ENCODE measurements at places on chromosomes 13 and 19.

GRCh38 chr13:44195245-44195644, 178.4 kb upstream of the SERP2 start:
- DNase-seq, result no peak

- DNase-seq, result no peak
Measured at GRCh38 chr19:39362682-39363657, 20.7 kb downstream of the SAMD4B start.

DNA sequence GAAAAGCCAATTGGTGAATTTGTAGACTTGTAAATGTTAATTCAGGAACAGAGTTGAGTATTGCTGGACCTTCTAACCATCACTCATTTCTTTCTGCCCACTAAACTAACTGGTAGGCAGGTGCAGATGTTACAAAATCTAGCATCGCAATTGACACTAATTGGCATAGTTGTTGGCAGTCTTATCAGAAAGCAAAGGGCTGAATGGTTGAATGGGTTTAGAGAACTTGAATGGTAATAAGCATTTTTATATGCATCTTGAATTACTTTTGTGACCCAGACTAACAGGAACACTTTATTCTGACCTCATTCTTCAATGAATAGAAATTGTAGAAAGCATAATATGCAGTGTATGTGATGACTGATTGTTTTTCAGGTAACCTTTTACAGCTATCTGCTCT, 189.1 kb downstream of the GGACT start:
- DNase-seq, result no peak

GRCh38 chr13:51412431-51412830, 40.4 kb downstream of the INTS6 start:
- no peak for DNase-seq

- DNase-seq, result peak; percentile 72
Measured at GRCh38 chr13:76886292-76887075, at the start of gene KCTD12. Gene KCTD12 (minus strand): TSS chr13:76886405. CDS start chr13:76886148, 257 bp downstream.

- DNase-seq, result peak; percentile 73
Measured at GRCh38 chr19:15107061-15108010, at the start of gene SYDE1. Gene SYDE1 (plus strand): TSS chr19:15107401. CDS start chr19:15107434, 33 bp downstream.

DNA sequence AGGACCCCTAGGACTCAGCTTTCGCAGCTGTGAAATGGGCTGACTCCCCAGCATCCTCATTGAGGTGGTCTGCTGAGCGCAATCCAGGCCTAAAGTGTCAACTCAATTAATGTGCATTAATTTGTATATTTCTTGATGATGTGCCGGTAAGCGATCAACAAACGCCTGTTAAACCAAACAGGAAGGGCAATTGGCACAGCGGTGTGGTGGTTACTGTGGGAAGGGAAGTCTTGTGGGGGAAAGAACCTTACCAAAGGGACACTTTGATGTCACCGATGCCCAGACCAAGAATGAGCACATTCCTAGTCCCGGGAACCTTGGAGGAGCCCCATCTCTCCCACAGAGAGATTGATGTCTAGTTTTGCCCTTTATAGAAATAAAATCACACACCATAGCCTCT, 1.6 kb downstream of the JAK3 start:
- no peak for DNase-seq

DNA sequence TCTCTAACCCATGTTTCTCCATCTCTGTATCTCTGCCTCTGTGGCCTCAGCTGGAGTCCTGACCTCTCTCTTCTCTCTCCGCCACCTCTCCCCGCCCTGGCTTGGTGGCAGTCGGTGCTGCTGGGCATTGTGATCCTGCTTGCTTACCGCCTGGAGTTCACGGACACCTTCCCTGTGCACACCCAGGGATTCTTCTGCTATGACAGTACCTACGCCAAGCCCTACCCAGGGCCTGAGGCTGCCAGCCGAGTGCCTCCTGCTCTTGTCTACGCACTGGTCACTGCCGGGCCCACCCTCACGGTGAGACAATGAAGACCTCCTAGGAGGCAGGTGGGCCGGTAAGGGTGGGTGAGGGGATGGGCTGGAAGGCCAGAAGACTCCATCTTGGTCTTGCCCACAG, 4.2 kb downstream of the PLPPR2 start:
- no peak for DNase-seq

DNA sequence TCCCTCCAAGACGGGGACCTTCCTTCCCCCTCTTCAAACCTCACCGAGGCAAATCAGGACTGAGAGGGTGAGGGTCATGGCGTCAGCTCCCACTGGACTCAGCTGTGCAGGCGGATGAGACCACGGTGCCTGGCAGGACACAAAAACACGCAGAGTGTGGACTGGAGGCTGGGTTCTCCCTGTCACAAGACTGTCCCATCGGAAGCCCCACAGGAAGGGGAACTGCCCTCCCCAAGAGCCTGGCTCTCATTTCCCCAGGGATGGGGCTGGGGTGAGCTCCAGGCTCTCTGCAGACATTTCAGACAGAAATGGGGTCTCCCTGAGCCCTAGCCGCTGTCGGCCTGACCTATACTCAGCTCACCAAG, at the start of gene LILRB5:
Gene LILRB5, minus strand, starts transcription at position 158 of the 365 bp plus-strand sequence. Its CDS starts 80 bp downstream, at position 78.
- no peak for DNase-seq

DNA sequence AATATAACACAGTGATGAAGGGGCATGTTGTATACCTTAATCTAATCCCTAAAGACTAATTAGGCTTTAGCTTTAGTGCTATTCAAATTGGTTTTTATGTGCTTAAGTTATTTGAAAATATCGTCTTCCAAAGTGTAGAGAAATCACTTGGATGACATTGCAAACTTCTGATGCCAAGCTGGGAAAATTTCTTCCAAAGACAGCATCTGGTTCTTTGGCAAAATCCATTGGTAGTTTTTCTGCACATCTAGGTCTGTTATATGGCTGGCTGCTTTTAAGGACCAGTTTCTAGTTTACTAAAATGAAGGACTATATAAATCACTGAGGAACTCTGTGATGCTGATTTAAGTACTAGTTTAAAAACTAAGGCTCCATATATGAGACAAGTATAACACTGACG, 2362.3 kb downstream of the PCDH9 start:
- DNase-seq, result no peak

- DNase-seq, result no peak
Measured at GRCh38 chr19:41860419-41861115, 512 bp downstream of the RPS19 start.

- DNase-seq, result no peak
Measured at GRCh38 chr19:53549340-53549739, 11.4 kb downstream of the ZNF331 start.

DNA sequence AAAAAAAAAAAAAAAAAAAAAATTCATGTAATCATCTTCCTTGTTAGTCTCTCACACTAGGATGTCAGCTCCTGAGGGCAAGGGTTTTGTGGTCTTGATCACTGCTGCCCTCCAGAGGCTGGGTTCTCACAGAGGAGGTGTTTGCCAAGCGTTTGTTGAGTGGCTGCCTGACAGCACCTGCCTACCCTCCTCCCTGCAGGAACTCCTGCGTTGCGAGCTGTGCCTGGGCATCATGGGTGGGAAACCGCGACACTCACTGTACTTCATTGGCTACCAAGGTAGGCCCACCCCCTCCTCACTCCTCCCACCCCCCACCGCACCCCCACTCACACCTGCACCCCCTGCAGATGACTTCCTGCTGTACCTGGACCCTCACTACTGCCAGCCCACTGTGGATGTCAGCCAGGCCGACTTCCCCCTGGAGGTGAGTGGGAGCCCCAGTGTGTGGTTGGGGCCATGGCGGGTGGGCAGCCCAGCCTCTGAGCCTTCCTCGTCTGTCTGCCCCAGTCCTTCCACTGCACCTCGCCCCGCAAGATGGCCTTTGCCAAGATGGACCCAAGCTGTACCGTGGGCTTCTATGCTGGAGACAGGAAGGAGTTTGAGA, 8.1 kb downstream of the ATG4D start:
- peak; percentile 72 for DNase-seq

- no peak for DNase-seq
Measured at GRCh38 chr19:4103080-4103433, 20.9 kb downstream of the MAP2K2 start.

DNA sequence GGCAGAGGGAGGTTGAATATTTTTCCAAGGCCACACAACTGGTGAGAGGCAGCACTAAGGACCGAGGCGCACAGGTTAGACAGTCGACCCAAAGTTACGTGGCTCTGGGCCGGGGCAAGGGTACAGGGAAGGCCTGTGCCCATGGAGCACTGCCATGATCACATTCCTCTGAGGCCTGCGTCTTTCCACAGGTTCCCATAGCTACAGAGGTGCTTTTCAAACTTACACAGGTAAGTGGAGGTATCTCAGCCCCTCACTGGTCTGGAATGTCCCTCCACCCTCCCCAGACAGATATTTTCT, 814 bp downstream of the ZNF211 start:
- DNase-seq, result no peak

GRCh38 chr13:45995245-45995644, 57.3 kb downstream of the ZC3H13 start:
- no peak for DNase-seq

DNA sequence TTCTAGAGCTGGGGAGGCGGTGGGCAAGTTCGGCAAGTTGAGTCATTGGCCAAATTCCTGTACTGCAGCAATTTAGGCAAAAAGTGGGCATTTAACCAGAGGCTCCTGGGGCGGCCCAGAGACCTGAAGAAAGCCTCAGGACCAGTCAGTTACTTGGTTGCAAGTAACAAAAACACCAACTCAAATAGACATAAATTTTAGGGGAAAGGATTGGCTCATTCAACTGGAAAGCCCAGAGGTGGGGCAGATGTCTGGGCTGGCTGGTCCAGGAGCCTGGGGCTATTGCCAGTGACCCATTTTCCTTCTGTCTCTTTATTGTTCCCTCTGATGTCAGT, 97.1 kb downstream of the SIPA1L3 start:
- DNase-seq, result no peak

DNA sequence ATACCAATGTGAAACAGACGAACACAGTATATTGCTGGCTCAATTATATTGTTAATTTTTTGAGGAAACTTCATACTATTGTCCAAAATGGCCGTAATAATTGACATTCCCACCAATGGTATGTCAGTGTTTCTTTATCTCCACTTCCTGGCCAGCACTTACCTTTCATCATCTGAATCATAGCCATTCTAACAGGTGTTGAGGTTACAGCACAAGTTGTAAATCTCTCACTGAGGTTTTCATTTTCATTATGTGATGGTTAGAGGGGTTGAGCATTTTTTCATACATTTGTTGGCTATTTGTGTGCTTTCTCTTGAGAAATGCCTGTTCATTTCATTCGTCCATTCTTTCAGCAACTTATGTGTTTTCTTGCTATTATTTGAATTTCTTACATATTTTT, 824.0 kb downstream of the UQCRFS1 start:
- no peak for DNase-seq

GRCh38 chr19:47124937-47125668, 5.5 kb upstream of the SAE1 start:
- DNase-seq, result peak; percentile 69

GRCh38 chr13:81393721-81394120, 1052.8 kb upstream of the SPRY2 start:
- DNase-seq, result peak; percentile 3

- no peak for DNase-seq
Measured at GRCh38 chr19:20423381-20424197, 142.0 kb downstream of the ZNF737 start.

- no peak for DNase-seq
Measured at GRCh38 chr19:30319876-30320275, 52.3 kb upstream of the ZNF536 start.

- DNase-seq, result no peak
Measured at GRCh38 chr19:4370418-4371041, 27.2 kb downstream of the MPND start.

GRCh38 chr19:15299568-15300409, 32.5 kb downstream of the BRD4 start:
- DNase-seq, result no peak

- no peak for DNase-seq
Measured at GRCh38 chr13:42762917-42763316, 18.5 kb upstream of the FAM216B start.

DNA sequence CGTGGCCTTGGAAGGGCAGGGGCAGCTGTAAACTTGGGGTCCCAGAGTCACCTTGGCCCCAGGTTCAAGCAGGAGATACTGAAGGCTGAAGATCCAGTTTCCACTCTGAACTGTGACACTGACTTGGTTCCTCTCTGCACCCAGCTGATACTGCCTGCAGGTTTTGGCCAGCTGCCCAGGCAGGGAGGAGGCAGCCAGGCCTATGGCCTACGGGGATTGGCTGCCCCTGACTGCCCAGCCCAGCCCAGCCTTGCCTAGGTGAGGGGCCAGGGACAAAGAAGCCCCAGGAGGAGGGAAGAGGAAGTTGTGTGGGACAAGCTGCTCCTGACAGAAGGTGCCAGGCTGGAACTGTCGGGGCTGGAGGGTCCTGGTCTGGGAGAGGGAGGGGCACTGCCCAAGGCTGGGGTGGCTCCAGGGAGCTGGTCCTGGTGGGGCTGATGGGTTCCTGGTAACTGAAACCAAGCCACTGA, 51.7 kb upstream of the CYP4F8 start:
- no peak for DNase-seq

GRCh38 chr19:49247676-49248075, 77.3 kb downstream of the SLC6A16 start:
- DNase-seq, result no peak

DNA sequence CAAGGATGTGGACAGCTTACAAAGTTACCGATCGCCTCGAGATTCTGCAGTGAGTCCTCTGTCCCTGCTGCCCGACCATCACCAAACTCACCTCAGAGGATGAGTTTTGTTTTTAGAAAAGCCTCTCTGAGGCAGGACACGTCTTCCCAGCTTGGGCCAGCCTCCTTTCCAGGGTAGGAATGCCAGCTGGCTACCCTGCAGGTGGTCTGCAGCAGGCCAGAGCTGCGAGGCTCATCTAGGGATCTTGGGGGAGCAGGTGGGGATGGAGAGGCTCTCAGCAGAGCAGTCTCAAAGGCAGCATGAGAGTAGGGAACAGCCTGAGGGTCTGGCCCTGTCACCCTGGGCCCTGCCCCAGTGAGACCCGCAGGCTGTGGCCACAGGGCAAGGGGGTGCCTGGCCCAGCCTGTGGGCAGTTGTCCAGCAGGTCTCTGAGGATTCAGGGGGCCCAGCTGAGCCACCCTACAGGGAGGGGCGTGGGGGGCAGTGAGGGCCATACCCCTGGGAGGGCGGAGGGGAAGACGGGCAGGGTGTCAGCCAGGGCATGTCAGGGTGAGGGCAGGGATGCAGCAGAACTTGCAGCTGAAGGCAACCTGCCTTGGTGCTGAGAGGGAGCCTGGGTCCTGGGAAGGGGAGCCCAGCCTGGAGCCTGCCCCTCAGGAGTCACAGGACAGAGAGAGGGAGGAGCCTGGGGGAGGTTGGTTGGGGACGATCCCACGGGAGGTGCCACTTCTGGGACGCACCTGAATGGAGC, 57.3 kb upstream of the TPM4 start:
- DNase-seq, result no peak

GRCh38 chr13:24254146-24254841, 55.1 kb upstream of the C1QTNF9 start:
- no peak for DNase-seq

DNA sequence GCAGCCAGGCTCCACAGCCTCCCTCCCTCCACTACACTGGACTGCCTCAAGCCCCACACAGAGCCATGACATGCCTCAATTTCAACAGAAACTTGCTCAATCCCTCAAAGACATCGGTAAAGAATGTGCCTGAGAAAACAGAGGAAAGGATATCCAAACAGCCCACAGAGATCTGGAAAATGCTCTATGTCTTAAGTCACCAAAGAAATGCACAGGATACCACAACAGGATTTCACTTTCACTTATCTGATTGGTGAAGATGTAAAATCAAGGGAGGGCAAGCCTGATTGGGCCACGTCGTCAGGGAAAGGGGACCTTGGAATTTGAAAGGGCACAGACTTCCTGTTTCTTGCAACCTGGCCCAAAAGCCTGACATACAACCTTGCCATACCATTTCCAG, 14.2 kb downstream of the CACNA1A start:
- no peak for DNase-seq

All from HuH-7.5 (cell line).